ENCODE measurements at places on chromosomes 11 and 22. TPM values are rescaled to one million over a fixed set of nuclear protein-coding genes. Genes with fewer than 3 reads are reported as not detected.

- no peak for DNase-seq
Observed at GRCh38 chr11:33713151-33713855, 12.7 kb upstream of the C11orf91 start.

DNA sequence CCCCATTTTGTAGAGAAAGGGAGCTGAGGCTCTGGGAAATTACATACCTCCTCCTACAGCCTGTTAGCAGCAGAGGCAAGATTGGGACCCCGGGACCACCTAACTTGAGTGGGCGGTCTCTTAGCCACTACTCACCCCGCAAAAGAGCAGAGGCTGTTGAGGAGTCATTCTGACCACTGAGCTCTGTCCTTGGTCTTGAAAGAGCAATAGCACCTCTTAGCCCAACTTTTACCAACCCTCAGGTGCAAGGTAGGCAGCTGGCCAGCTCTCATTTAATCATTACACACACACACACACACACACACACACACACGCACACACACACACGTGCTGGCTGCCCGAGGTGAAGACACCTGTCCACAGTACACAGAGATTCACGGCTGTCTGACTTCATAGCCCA lies 115.8 kb upstream of the ASPHD2 start:
- DNase-seq, result no peak

ENTHD1 gene
- not detected for total RNA-seq

DNA sequence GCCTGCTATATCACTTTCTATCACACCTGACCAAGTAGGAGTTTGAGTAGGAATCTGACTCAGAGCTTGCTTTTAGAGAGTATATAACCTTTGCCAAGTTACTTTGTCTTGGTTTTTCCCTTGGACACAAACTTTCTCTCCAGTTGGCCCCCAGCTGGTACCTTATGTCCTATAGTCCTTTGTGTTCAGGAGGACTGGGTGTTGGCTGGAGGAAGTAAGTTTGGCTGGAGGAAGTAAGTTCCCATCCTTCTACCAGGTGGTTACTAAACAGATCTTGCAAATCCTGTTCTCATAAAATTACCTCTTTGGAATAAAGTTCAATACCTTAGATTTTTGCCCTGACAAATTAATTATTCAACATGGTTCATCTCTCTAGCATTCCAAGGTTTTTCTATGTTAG lies 37.2 kb downstream of the SPON1 start:
- DNase-seq, result no peak

DNA sequence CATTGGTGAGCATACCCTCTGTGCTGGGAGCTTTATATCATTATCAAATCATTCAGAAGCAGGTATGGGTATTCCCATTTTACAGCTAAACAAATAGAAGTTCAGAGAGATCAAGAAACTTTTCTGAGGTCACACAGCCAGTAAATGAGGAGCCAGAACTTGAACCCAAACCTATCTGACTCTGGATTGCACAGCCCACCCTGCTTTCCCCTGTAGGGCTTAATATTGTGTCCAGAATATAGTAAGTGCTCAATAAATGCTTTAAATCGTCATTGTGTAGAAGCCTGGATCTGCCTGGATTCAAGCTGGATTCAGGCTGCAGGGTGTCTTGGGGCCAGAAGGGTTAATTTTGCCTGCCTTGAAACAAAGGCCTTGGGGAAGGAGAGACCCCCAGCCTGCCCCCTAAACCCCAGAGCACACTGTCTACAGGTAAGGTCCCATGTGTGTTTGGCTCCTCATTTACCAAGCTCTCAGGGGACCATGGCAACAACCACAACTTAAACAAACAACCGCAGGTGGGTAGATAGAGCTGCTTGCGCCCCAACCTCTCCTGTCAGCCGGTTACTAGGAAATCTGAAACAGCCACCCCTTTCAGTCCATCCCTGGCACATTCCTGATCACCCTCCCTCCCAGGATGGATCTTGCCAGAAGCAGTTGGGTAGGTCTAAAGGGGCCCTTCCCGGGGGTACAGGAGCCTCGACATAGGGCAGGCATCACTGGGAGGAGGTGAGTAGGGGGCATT lies 3.0 kb upstream of the SEC14L3 start:
- no peak for DNase-seq
